ENCODE measurements at places on chromosomes 1 and 21.

DNA sequence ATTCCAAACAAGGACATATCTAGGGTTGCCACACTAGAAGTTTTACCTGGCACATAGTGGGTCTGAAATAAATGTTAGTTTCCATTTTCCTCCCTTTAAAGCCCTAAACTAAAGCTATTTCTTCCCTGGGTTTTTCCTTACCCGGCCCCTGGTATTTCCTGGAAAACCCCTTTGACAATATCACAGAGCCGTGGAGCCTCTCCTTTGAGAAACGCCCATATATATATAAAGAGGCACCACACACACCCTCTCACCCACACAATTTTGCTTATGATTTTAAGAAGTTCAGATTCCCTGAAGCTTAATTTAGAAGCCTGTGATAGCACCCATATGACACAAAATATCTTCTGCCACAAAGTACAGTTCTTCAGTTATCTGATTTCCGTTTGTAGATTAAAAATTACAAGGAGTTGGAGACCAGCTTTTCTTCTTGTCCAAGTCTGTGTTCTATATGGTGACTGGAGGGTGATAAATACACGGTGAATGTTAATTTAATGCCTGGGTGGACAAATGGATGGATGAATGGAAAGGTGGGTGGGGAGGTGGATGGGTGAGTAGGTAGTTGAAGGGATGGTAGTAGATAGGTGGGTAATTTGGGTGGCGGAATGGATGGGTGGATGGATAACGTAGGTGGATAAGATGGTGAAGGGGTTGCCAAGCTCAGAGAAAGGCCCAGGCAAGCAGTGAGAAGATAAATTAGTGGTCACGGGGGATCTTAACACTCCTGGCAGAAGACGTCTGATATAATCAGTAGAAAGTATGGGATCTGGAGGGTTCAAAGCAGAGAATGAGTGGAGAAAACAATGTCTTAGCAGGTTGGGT lies 154.4 kb upstream of the FGGY start:
- DNase-seq: no peak

- DNase-seq: peak; percentile 61
Observed at GRCh38 chr1:152029144-152029928, 7.5 kb downstream of the S100A11 start.

GRCh38 chr1:228459091-228459993 lies 27.8 kb upstream of the RNF187 start:
- DNase-seq: peak; percentile 80

GRCh38 chr21:20258542-20258941 lies 739.7 kb upstream of the NCAM2 start:
- no peak for DNase-seq

DNA sequence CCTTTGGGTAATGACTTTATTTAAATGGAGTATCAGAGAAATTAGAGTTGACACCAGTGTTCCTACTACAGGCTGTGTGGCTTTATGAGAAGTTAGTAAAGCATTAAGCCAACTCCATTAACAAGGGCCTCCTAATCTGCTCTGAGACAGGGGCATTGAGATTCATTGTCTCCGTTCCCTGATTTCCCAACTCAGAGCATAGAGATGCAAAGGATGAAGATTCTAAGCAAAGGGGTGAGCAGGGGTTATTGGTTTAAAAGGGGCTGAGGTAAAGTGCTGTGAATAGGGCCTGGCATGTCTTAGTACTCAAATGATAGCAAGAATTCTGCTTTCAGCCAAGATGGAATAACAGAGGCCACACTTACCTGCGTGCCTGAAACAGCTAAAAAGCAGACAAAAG lies 428.4 kb downstream of the PTPRU start:
- no peak for DNase-seq

DNA sequence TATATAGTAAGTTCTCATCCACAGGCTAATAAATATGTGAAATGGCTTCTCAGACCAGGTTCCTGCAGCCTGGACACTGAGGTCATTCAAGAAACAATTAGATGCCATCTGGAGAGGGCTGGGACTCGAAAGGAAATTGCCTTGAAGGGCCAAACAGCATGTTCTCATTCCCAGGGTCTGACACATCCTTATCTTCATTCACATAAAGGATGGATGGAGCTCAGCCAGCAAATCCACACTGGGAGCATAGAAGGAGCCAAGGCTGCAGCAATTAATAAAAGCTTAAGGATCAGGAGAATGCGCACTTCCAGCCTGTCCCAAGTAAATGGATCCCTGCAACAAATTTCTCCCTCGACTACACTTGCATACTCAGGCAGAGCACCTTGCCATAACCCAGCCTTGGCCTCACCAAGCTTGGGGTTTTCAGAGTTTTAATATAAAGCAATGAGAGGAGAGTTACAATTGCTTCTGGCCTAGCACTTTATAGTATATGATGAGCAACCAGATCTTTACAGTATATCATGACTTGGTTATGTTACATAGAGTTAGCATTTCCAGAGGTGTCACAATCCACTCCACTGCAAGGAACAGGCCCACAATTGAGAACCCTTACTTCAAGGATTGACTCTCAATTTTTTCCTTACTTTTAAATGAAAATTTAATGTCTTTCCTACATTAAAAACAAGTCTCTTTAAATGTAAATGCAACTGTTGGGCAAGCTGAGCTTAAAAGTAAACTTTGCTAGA lies 55.9 kb downstream of the BCAR3 start:
- peak; percentile 85 for DNase-seq

DNA sequence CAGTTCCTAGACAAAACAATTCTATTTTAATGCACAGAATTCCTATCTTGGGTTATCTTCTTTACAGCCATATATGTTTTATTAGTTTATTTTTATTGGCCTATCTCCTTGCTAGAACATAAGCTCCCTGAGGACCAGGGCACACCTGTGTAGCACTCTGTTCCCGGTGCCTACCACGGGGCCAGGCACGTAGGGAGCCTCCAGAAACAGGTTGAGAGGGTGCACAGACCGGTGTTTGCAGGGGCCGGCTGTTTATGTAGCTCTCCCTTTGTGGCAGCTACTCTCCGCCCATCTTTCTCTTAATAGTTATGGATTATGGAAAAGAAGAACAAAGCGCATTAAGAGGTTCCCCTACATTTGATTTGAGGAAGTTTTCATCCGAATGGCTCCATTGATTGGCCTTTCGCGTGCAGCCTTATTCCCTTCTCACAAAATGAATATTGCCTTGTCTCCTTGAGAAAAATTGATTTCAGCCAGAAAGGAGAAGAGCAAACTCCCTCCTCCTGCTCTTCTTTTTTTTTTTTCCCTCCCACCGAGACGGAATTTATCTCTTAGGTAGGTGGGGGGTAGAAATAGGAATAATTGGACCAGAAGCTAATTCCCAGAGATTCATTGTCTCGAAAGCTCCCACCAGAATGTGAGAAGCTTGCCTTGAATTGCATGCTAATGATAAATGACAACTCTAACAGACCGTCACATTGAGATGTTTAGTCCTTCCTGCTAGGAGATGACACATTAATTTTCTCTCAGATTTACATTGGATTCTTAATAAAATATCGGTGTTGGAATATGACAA lies 447.4 kb downstream of the CAMTA1 start:
- DNase-seq: no peak

DNA sequence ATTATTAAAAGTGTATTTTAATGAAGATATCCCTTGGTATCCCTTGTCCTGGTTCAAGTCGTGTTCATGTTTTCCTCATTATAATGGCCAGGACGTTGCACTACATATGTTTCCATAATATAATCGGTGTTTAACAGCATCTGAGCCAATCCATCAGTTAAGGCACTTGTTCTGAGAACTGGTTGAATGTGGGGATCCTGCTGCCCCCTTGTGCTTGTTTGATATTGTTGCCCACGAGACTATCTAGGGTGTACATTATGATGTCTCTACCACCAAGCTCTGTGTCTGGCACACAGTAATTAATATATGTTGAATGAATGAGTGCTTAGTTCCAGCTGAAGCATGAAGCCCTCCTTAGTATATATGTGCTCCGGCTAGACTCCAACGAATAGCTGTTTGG lies 193.0 kb downstream of the CACNA1E start:
- DNase-seq: peak; percentile 2

DNA sequence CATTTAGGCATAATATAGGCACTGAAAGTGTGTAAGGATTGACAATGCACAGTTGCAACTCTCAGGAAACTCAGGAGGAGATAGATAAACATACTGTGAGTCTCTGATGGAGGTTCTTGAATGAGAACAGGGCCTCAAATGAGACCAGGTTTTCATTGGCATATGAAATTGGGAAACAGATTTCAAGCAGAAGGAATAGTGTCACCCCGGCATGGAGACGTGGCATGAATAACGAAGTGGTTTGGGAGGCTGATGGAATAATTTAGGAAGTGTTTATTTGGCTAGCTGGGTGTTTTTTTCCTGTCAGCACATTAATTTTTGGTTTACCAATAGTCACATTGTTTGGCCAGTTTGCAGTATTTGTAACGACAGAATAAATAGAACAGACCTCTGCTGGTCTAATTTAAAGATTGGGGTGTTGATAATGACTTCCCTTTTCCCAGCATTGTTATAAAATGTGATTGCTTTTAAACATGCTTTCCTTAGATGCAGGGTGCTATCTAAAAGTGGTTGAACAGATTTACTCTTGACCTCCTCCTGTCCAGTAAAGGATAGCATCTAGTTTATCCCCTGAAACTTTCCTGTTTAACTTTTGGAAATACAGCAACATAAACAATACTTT lies 132.0 kb downstream of the C1orf21 start:
- peak; percentile 15 for DNase-seq

GRCh38 chr1:62897788-62898187 lies 113.9 kb downstream of the ATG4C start:
- DNase-seq: no peak

DNA sequence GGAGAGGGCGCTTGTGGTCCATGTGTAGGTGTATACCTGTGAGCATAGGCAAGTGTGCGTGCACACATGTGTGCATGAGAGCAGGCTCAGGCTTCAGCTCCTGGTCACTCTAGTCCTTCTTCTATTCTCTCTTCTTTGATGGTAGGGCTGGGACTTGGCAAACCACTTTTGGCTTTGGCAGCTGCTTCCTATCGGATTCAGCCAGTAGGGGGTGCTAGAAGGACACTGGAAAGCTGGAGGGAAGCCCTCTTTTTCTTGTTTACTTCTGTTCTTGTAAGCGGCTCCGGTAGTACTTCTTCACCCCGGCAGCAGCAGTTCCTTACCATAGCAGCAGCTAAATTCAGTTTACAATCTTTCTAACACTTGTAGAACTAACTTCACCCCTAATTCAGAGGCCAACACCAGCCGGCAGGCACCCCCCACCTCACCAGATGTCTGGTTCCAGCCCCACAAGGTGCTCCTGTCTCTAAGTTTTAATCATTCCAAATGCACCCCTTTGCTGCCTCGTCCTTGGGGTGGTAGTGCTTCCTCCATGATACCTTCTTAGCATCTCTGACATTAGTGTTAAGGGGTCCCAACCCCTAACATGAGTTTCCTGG lies 25.1 kb downstream of the NENF start:
- peak; percentile 41 for DNase-seq

DNA sequence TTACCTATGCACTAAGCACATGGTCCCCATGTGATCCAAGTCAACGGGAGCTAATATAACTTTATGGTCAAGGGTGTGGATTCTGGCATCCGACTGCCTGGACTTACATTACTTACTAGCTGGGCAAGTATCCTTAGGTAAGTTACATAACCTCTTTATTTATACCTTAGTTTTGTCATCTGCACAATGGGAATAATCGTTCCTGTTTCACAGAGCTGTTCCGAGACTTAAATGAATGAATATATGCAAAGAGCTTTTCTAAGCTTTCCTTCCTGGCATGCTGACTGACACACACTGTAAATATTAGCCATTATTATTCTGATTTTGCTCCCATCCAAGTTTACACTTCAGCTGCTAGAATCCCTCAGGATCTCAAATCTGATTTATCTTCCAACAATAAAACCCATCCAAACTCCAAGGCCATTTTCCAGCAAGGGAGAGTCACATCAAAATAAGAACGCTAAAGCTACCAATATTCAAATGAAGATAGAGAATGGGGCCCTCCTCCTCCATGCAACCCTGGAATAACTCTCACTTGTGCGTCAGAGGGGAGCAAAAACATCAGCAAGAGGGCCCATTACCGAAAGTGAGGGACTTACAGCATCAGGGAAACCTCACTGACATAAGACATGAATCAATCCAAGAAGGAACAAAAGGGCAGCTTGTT lies 115.6 kb upstream of the KAZN start:
- no peak for DNase-seq

- peak; percentile 1 for DNase-seq
Observed at GRCh38 chr1:114648503-114648902, 21.3 kb downstream of the DENND2C start.

DNA sequence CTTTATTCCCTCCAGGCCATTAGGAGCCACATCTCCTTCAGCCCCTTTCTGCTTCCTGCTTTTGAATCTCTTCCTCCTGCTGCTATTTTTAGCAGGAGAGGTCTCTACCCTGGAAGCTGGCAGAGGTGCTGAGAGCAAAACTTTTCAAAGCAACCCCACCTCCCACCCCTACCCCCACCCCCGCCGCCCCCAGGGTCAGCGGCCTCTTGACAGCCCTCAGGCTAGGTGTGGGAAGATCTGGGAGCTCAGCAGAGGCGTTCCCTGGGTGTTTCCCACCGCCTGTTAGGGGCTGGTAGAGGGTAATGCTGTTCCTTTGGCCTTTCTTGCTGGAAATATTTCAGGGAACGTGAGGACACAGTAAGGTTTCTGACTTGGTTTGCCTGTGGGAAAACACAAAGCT lies 112.5 kb upstream of the CACHD1 start:
- no peak for DNase-seq
